ENCODE measurements at places on chromosomes 1 and 21.

DNA sequence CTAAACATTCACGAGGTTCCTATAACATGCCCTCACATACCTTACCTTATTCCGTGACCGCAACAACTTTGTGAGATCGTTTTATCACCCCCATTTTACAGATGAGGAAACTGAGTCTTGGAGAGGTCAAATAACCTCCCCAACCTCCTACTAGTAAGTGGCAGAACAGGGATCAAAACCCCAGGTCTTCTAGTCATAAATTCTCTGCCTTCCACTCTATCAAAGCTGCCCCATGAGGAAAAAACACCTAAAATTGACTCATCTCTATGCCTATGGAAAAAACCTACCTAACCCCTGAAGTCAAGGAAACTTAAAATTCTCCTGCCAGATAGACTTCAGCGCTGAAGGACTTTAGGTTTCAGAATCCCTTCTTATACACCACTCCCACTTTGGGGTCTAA, 69.5 kb upstream of the ERRFI1 start:
- no peak for DNase-seq

GRCh38 chr1:204711103-204711946, 25.8 kb upstream of the LRRN2 start:
- no peak for DNase-seq

DNA sequence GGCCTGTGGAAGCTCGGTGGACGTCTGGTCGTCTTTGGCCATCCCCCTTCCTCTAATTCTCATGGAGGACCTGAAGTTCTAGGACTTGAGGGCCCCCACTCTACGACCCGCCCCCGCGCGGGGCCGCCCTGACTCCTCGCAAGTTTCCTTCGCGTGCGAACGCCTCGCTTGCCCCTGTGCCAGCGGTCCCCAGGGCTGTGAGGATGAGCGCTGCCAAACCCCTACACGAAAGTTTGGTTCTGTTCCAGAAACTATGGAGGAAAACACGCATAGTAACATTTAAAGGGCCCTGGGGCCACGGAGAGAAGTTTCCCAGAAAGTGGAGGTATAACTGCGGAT, 304 bp upstream of the GNG12 start:
- no peak for DNase-seq

DNA sequence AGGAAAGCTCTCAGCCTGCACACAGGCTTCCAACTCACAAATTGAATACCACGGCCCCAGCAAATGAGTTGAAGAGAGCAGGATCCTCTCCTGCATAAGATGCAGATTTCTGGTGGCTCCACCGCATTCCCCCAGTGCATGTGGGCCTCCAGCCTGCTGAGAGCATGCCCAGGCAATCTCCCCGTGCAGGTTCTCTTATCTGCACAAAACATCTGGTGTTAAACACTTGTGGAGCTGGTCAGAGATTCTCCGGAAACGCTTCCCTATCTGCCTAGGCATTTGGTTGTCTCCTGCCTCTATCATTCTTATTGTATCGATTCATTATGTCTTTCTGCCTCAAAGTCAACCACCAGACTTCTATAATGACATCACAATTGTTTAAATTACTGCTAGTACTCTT, 1349.0 kb upstream of the B3GALT2 start:
- no peak for DNase-seq

DNA sequence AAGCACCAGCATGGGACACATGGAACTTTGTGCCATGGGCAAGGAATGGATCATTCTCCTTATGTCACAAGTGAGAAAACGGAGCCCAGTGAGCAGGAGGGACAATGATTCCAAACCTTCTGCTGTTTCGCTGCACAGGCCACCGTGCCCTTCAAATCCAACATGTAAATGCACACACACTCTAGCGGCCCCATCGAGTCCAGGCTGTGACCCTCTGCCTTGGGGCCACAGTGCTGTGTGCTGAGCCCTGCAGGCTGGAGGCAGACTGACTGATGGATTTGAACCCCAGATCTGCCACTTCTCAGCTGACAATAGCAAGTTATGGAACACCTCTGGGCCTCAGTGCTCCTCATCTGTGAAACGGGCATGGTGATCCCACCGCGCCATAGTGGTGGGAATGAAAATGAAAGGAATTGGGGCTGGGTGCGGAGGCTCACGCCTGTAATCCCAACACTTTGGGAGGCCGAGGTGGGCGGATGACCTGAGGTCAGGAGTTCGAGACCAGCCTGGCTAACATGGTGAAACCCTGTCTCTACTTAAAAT, 63.6 kb downstream of the ALPL start:
- no peak for DNase-seq

DNA sequence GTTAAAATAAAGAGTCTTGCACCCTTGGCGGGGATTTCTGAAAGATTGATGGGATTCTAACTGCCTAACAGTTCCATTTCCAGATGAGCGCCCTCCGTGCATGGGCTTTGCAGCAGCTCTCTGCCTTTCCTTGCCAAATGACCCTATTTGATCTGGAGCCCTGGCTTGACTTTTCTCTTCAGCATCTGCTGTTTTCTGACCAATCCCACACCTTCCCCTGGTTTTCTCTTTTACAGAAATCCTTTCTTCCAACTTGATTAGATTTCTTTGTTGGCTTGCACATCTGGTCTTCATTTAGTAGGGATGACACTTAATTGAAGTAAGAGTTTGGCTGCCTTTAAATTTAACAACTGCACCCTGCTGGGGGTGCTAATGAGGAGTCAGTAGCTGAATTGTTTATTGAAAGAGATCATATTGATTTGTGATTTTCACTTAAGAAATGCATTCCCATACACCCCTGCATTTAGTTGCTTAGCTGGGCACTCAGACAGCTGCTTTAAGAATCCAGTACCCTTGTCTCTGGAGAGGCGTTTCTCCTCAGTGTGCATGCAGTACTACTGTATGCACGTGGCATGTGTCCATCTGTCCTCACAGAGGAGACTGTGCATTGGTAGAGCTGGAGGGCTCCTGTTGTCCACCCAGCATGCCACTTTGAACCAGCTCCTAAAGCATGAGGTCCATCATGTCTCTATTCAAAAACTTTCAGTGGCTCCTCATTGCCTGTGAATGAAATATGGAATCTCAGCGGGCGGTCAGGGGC, 99.7 kb downstream of the NOS1AP start:
- no peak for DNase-seq

- no peak for DNase-seq
These were observed 83.9 kb downstream of the USP24 start for GRCh38 chr1:55131218-55131617.

GRCh38 chr1:197519741-197520334, 251.8 kb downstream of the CRB1 start:
- DNase-seq: peak; percentile 27

GRCh38 chr1:241551759-241552638, 19.8 kb downstream of the KMO start:
- DNase-seq: peak; percentile 60

GRCh38 chr1:205285381-205286101, 36.0 kb downstream of the NUAK2 start:
- peak; percentile 75 for DNase-seq

DNA sequence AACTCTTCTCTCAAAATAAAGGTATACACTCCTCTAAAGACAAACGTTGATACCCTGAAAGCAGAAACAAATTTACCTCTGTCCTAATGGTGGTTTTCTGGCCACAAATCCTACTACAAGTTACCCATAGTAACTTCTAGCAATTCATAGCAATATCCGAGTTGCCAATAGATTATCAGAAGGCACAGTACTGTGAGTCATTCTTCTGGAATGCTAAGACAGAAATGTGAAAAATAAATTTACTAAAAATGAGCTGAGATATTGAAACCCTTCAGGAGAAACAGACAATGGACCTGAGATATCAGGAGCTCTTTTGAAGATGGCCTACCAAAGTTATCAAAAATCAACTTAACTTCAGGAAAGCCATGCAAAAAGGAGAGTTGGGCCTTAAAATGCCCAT, 715.0 kb upstream of the ADAMTS5 start:
- DNase-seq: no peak

GRCh38 chr1:177490036-177490639, 319.4 kb downstream of the BRINP2 start:
- no peak for DNase-seq

- no peak for DNase-seq
These were observed 14.7 kb downstream of the PPIE start for GRCh38 chr1:39753132-39754025.

DNA sequence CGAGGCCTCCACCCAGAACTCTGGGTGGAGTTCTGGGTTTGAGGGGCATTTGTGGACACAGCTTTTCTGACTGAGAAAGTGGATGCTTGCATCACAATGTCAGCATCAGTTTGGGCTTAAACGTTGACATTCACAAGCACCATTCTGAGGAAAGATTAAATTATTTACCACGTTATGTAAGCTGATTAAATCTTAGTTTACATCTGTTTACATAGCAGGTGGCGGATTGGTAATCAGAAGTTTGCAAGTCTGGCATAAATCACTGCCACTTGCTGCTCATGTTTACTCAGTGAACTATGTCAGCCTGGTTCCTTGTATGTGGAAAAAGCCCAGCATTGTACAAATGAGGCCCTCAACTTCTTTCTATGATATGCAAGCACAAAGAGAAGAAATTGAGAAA, 310.1 kb downstream of the PAPPA2 start:
- DNase-seq: no peak

DNA sequence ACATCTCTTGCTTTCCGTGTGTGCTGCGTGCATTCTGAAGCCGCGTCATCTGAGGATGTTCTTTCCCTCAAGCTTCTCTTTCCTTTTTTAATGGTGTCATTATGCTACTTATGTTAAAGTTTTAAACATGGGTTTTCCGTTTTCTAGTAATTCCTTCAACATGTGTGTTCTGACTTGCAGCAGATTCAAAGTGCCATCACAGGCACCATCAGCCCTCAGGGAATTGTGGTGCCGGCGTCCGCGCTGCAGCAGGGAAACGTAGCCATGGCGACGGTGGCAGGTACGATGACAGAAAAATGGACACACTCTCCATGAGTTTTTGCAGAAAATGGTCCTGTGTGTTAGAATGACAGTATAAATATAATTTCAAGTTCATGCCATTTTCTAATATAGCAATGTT, 42.4 kb downstream of the PKNOX1 start:
- DNase-seq: no peak

DNA sequence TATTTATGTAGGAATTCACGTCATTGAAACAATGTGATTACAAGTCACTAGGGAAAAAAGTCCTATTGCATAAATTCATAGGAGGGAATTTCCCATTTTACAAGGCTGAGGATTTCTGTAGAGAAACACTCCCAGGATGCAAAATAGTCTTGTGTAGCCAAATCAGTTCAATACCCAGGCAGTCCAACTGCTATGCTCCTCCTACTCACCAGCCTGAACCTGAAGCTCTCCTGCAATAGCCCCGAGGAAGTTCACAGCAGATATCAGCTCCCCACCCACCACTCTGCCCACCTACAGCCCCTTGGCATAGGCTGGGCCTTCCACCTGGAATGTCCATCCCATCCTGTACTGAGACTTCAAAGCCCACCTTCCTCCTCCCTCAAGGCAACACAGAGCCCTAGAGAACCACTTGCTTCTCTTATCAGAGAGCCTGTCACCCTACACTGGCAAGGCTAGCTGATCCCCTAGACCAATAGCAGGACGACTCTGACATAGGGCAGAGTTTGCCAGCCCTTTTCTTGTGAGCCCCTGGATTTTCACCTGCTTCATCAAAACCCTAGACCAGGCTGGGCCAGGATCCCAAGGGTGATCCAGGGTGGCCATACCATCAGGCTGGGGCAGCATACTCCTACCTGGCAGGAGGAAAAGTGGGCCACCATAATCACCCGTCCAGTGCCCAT, 1.5 kb downstream of the LSS start:
- DNase-seq: no peak

GRCh38 chr1:234386122-234386521, 12.9 kb downstream of the COA6 start:
- DNase-seq: no peak

DNA sequence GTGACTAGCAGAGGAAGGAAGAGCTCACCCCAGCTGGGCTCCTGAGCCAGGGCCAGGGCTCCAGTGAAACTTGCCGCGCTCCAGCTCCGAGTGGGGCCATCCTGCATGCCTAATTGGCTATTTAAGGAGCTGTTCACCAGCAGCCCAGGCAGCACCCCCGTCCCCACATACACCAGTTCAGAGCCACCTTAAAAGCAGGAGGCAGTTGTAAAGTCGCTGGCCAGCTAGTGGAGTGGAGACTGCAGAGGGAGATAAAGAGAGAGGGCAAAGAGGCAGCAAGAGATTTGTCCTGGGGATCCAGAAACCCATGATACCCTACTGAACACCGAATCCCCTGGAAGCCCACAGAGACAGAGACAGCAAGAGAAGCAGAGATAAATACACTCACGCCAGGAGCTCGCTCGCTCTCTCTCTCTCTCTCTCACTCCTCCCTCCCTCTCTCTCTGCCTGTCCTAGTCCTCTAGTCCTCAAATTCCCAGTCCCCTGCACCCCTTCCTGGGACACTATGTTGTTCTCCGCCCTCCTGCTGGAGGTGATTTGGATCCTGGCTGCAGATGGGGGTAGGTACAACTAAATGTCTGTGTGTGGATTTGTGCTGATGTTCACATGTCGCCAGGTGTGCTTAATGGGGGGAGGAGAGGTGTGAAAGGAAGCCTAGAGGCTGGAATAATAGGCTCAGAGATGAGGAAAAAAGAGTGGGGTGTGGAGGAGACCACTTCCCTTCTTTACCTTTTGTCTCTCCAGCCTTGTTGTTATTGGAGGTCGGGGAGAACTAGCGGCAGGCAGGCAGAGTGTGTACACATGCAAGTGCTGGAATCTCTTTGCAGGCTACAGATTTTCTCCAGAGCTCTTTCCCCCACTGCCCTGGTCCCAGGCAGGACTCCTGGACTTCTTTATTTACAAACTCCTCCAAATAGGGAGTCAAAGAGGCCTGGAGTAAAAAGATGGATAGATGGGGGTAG, at the start of gene CA14:
Gene CA14, plus strand, starts transcription at position 151 of the 962 bp plus-strand sequence. Its CDS starts 355 bp downstream, at position 506.
- no peak for DNase-seq

DNA sequence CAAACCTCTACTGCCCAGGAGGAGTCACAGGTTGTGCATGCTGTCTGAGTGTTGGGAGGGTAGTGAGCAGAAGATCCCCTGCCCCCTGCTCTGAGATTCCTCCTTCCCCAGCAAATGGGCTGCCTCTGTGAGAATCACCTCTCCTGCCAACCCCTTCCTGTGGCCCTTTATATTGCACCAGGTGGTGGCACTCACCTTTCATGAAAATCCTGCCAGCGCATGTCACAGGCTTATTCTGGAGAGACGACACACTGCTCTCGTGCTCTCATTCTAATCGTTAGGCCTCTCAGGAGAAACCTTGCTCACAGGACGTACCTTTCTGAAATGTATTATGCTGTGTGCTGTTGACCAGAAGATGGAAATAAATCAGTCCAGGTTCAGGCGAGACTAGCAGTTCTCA, 113.7 kb downstream of the RGL1 start:
- no peak for DNase-seq

GRCh38 chr1:109201123-109201703, 12.5 kb upstream of the SARS1 start:
- DNase-seq: peak; percentile 36

DNA sequence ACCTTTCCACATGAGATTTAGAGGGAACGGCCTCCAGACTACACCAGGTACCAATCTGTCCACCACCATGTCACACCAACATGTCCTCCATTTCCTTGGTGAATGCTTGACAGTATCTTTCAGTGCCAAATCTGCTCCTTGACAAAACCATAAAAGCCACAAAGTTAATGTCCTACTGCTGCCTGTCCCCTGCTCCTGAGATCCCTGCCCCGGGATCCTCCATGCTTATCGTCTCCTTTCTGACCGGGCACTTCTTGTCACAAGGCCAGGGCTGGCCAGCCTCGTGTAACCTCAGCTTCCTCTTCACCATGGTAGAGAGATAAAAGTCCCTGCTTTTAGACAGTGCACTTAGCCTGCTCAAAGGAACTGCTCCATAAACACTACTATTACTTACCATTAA, 136.2 kb downstream of the NAV1 start:
- DNase-seq: no peak
